ENCODE measurements at places on chromosomes 1 and 21.
A peak's percentile ranks its signal among the peaks of the same experiment; 100 is the strongest.

DNA sequence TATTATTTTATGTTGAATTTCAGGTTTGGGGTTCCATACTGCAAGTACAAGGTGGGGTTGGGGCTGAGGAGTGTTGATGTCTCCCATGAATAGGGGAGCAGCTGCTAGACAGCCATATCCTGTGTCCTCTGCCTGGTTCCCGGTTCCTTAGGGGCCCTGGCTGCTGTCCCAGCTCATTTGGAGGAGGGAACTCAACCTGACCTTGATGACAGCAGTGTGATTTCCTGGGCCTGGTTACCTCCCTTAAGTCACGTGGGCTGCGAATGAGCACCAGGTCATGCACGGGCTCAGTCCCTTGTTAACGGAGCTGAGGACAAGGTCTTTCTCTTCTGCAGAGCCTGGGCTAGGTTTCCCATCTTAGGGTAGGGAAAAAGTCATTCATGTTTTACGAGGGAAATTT, 85.1 kb downstream of the MTR start:
- DNase-seq = no peak

- DNase-seq = peak; percentile 52
These were observed 39.0 kb upstream of the SYNC start for GRCh38 chr1:32741413-32742198.

DNA sequence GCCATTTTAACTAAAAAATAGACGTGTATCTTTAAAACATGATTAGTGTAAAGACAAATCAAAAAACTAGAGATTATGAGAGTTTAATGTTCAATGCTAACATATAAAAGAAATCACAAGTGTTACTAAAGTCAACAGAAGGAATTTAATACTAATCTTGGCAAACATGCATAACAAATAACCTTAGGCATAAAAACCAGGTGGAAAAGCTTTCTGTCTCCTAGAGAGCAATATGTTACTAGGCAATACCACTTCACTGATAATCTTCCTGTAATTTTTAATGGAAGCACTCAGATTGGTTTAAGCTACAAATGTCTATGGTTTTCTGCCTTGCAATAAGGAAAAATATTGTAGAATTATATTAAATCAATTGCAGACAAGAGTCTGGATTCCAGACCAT, 121.9 kb downstream of the NME7 start:
- no peak for DNase-seq

- no peak for DNase-seq
These were observed 91.7 kb upstream of the EDN2 start for GRCh38 chr1:41576206-41576605.

Measured in GM23338 (cell line).